ENCODE measurements at places on chromosomes 12 and 14.

- DNase-seq: no peak
Observed at GRCh38 chr12:126390969-126391566, 1325.8 kb downstream of the AACS start.

DNA sequence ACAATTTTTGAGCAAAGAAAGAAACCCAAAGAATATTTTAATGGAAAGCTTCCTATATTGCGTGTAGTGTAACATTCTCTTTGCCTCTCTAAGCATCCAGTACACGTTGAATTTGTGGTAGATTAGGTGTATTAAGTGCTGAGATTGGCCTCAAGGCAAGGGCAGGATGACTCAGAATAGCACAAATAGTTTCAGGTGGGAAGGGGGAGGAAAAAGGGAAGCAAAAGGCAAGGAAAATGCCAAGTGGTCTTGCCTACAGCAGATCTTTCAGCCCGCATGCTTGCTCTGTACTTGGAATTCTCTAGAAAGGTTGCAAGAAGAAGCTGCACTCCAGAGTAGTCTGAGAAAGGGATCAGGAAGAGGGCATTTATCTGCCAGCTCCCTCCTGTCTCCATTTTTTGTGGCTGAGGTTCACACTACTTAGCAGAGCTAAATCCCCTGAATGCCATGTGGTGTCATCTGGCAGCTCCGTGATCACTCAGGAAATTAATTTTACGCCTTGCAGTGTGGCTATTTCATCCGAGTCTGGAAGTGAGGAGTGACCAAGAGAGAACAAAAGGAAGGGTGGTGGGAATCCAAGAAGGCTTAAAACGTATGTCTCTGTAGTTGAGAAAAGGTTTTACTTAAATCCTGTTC lies 28.5 kb downstream of the CDKN1B start:
- DNase-seq: no peak

DNA sequence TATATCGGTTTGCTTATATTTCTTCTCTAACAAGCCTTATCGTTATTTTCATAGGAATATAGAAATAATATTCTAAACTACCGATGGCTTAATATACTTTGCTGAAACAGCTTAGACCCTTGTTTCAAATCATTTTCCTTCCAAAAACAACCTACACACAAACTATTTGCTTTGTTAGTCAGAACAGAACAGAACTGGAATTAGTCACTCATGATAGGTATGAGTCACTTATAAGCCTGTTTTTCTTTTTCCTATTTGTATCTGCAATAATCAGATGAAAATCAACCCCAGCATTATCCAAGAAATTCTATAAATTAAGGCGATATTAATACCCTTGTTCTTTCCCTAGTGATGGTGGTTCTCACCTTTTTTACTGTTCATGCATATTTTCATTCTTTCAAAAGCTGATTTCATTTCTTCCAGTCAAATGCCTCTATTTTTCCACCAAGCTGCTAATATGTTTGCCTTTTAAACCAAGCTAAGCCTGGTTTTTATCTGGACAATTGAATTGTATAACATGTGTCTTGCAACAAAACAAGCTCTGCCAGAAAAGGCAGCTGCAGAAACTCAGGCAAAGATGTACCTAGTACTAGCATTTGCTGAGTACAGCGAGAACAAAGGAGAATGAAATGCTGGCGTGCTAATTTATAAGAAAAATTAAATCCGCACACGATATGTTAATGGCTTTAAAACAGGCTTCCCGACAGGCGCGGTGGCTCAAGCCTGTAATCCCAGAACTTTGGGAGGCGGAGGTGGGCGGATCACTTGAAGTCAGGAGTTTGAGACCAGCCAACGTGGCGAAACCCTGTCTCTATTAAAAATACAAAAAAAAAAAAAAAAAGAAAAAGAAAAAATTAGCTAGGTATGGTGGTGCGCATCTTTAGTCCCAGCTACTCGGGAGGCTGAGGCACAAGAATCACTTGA lies 1418.2 kb downstream of the AACS start:
- DNase-seq: no peak

GRCh38 chr12:94240171-94240570 lies 91.8 kb downstream of the PLXNC1 start:
- DNase-seq: no peak

DNA sequence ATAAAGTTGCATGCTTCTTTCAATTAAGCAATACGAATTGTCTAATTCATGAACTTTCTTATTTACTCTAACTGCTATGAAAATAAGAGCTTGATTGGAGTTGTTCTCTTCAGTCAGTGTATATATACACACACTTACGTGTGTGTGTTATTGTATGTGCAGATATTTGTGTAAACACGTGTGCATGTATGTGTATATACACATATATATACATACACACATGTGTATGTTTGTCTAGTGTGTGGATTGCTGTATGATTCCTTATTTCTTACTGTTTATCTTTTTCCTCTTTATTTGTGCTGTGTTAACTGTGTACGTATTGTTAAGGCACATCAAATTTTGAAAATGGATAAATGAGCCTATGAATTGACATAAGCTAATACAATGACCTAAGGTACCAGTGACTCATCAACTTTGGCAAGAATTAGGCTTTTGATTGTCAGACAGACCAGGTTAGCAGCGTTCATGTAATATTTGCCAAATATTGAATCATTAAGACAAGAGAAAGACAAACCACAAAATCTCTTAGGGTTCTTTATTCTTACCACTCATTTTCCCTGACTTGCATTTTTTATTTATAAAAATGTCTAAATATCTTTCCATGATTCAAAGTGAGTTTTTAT lies 423.9 kb downstream of the SOX5 start:
- DNase-seq: no peak

- no peak for DNase-seq
Observed at GRCh38 chr12:52245962-52246569, 13.0 kb downstream of the KRT7 start.

GRCh38 chr14:73286598-73286997 lies 49.3 kb downstream of the PAPLN start:
- DNase-seq: peak; percentile 79

GRCh38 chr14:93173943-93174395 lies 10.7 kb downstream of the MOAP1 start:
- no peak for DNase-seq

DNA sequence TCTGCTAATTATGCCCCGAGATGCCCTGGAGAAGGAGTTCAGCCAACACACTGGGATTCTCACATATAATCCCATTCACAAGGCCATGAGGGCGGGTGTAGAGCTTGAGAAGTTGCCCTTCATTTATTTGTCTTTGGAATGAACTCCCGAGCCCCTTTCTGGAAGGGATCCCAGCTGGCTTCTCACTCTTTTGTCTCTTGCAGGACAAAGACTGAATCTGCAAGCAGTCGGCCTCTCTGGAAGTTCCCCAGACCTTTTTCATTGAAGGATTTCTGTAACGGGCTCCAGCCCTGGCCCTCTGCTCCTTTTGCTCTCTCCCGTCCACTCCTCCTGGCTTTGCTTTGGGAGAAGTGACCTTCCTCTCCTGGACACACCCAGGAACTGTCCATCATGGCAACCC lies 163.3 kb upstream of the SFSWAP start:
- DNase-seq: no peak

DNA sequence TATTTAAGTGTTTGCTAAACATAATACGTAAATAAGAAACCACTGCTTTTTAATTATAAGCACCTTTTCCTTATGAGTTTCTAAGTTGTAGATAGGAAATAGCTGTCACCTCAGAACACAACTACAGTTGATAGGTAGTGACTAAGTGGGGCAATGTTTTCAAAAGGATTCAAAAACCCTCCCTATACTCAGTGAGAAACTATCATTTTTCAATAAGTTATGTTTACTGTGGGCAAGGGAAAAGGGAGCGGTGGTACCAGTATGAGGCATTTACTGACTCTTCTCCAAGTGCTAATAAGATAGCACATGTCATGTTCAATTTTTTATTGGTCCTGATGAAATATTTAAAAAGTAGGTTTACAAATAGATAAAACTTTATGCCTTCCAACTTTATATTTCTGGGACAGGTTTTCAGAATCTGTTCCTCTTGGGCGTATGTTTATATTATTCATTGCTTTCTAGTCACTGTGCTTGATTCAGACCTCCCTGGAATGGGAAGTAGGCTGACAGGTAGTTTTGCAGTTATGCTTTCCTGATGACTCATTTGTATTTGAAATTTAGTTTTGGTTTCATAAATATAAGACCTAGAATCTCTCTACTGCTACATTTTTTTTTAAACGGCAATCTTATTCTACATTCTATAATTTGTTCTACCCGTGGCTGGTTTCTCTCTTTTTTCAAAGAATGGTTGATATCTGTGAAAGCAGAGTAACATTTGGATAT lies 153.1 kb downstream of the TMEM117 start:
- no peak for DNase-seq

- no peak for DNase-seq
Observed at GRCh38 chr12:25194722-25195055, 271 bp downstream of the DNAI7 start.

DNA sequence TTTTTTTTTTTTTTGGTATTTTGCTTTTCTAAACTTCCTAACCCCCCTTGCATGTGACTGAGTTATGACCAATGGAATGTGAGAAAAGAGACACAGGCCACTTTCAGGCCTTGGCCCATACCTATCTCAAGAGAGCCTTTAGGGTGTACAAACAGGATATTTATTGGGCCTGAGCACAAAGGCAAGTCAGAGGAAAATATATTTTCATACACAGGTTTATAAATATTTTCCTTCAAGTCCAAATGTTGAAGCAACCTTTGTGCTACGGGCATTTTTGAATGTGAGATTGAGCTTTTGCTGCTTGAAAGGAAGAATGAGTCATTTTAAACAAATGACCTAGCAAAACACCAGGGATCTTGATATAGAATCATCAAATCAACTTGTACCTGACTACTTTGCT lies 228.6 kb upstream of the E2F7 start:
- no peak for DNase-seq

DNA sequence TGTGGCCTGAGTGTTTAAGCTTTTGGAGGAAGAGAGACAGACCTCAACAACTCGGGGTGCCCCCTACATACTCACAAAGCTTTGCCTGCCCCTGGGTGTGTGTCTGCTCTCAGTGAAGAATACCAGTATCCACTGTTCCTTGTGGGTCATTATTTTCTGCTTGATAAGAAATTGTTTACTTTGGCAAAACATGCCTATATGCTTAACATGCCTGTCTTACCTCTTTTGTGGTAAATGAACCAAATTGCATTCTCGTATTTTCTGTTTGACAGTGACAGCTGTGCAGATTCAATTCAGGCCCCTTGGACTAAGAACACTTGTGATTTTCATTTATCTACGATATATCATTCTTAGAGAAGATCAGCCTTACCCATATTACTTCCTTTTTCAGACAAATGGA lies 50.6 kb upstream of the REP15 start:
- no peak for DNase-seq

- no peak for DNase-seq
Observed at GRCh38 chr12:96434107-96434506, 33.9 kb upstream of the CDK17 start.

- DNase-seq: no peak
Observed at GRCh38 chr12:131829356-131829747, 1.2 kb downstream of the MMP17 start.

DNA sequence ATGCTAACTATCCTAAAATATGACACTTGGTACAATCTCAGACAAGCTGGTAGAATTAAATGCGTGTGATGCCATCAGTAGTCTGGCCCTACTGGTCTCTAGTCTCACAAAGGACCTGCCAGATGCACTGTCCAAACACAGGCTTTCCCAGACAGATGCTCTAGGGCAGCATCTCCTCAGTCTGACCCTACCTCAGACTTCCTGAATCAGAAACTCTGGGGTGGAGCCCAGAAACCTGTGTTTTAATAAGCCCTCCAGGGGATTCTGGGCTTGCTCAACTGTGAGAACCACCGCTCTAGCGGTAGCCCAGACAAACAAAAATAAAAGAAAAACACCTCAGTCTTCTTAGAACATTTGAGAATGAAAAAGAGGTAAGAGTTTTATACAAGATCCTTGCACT lies 48.0 kb downstream of the BDKRB1 start:
- no peak for DNase-seq

DNA sequence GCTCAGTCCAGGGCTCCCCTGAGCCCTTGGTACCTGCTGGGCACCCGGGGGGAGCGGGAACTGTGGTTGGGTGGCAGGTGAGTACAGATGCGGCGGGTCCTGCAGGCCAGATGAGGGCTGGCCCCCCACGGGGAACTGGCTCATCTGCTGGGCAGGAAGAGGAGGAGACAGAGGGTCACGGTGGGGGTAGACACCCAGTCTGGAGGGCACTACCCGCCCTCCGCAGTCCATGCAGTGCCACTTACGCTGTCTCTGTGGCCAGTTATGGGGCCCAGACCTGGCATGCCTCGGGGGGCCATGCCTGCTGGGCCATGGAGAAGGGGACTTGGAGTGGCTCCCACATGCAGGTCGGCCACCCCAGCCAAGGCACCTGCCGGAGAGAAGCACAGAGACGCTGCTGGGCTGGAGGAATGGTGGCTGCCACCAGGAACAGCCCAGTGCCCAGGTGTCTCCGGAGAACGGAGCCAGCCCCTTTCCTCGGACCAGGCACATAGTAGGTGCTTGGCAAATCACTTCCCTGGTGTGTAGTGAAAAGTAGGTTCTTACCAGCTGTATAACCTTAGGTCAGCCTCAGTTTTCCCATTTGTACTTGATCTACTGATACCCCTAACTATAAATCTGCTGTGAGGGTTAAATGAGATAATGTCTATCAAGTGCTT lies 21.1 kb downstream of the FOXN4 start:
- DNase-seq: no peak

DNA sequence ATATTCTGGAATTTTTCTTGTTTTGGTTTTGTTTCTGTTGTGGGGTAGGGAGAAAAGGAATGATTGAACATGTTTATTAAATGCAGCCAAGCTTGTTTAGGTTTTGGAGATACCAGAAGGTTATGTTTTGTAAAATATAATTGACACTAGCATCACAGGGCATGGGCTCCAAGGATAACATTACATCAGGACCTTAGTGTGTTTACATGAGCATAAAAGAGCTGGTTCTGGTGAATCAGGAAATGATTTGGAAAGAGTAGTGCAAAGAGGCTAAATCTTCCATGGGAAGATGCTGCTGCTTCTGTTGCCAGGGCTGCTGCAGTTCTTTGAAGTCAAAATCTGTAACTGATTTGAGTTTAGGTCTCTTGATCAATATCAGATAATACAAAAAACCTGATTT lies 118.7 kb downstream of the ETNK1 start:
- no peak for DNase-seq

DNA sequence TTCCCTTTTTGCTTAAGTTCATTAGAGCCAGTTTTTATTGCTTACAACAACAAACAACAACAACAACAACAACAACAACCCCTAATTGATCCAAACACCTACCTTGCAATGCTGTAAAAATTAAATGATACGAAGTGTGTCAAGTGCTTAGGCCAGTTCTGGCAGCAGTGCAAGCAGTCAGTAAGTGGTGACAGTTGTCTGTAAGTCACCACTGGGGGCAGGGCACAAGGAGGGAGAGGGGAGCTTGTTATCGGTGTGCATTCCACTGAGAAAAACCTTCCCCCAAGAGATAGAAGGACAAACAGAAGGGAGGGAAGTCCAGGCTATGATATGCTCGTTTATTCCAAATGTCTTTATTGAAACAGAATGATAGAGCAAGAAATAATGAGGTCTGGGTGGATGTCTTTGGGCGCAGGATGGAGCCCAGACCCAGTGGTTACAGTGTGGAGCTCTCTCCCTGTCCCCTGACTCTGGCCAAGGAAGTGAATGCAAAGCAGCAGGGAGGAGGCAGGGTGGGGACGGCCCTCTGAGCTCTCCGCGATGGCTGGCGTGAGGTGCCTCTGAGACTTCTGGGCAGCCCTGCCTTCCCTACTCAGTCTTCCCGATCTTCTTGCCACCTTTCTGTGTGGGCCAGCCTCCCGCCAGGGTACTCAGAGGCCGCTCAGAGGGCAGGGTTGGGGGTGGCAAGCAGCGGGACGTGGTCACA lies 6.5 kb downstream of the SLC22A17 start:
- DNase-seq: peak; percentile 38

- peak; percentile 84 for DNase-seq
Observed at GRCh38 chr12:7060353-7060954, at the start of gene C1S. TSS of gene C1S (plus strand) at chr12:7060718. CDS start at chr12:7061913, 1,195 bp downstream.
